Uterus (tissue), 4 donors: ENCODE measurements at places on chromosomes 16 and 17. TPM values are rescaled to one million over a fixed set of nuclear protein-coding genes. Genes with fewer than 3 reads are reported as not detected.

ADAD2 gene
- total RNA-seq, result not detected

NACA2 gene
- not detected for total RNA-seq

KRTAP2-2 gene
- not detected for total RNA-seq

CCL8 gene
- not detected for total RNA-seq

RHBDF1 gene
- total RNA-seq, result 30.5 TPM

CSH2 gene
- total RNA-seq, result not detected

CNTNAP4 gene
- total RNA-seq, result 20.3 TPM

AOC2 gene
- total RNA-seq, result 5.3 TPM

RUNDC1 gene
- 10.8 TPM for total RNA-seq

ZFP3 gene
- total RNA-seq, result 1.5 TPM

CCNF gene
- total RNA-seq, result not detected

GRCh38 chr17:31534223-31534888 is 142.9 kb downstream of the RAB11FIP4 start:
- DNase-seq, result no peak

DNA sequence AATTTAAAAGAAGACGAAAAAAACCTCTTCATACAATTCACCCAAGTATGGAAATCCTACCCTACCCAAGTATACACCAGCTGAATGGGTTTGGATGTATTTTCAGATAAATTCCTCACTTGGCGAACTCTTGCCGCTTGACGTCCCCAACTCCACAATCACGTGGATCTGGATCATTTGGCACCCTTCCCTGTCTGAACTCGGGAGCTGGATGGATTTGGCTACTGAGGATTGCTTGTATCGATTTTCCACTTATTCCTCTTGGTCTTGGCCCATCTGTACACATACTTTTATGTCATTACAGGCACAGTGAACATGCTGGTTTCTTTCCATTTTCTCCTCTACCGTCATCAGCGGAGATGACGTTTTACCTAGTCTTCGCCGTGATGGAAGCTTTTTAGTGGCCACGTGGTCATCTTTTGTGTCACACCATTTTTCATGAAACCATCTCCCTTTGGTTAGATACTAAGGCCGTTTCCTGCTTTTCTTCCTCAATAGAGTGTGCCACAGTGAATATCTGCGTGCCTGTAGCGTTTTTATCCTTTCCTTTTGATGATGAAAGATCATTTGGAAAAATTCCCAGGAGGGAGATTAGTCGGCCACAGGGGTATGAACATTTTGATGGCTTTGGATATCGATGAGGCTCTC is 47.1 kb downstream of the CMIP start:
- DNase-seq, result no peak

DNA sequence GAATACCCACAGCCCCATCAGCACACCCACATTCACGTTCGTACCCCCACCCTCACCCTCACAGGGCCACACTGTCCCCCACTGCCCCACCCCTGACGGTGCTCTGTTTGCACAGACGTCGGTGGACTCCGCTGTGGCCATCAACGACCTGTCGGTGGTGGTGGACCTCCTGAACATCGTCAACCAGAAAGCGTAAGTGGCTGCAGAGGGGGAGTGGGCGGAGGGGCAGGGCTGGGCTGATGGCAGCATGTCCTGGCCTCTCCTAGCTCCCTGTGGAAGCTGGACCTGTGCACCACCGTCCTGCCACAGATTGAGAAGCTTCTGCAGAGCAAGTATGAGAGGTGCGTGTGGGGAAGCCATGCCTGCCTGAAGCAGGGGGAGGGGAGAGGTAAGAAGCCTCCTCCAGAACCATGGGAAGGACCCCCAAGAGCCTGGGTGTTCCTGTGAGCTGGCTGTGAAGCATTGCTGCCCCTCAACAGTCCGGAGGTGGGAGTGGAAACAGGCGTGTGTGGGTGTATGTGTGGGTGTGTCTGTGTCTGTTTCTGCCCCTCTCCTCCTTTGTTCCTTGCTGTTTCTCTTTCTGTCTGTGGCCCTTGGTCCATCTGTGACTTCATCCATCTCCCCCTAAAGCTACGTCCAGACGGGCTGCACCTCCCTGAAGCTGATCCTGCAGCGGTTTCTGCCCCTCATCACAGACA is 20.3 kb downstream of the KATNB1 start:
- DNase-seq, result no peak

GRCh38 chr17:80650751-80651518 is 106.3 kb downstream of the RPTOR start:
- DNase-seq, result no peak

GRCh38 chr17:15334266-15334665 is 7.1 kb downstream of the TEKT3 start:
- no peak for DNase-seq

DNA sequence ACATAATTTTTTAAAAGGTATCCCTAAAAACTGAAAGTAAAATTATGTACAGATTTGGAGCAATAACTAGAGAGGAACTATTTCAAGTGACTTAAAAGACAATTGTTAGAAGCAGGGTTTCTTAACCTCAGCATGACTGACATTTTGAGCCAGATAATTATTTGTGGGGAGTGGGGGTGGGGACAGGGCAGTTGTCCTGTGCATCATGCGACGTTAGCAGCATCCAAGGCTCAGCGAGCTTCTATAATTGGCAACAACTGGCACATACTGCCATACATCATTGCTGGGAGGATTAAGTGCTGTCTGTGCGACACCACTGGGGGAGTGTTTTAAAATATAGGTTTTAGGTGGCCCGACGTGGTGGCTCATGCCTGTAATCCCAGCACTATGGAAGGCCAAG is 27.1 kb downstream of the GABARAPL2 start:
- no peak for DNase-seq

DNA sequence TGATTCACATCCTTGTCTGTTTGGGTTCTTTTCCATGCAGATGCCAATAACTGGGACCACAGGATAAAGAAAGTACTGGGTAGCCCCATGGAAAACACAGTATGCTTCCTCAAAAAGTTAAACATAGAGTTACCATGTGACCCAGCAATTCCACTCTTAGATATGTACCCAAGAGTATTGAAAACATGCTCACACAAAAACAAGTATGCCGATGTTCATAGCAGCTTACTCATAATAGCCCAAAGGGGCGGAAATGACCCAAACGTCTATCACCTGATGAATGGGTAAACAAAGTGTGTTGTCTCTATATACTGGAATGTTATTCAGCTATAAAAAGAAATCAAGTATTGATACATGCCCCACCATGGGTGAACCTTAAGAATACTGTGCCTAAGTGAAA is 55.4 kb downstream of the CYB5B start:
- no peak for DNase-seq

GRCh38 chr17:4256952-4257351 is 6.8 kb downstream of the ANKFY1 start:
- DNase-seq, result no peak

- DNase-seq, result no peak
Measured at GRCh38 chr16:89005201-89006035, 28.4 kb upstream of the CBFA2T3 start.

GRCh38 chr16:89374393-89374960 is 115.9 kb downstream of the ANKRD11 start:
- DNase-seq, result no peak

GRCh38 chr16:78993346-78993745 is 607.2 kb downstream of the MAF start:
- no peak for DNase-seq

DNA sequence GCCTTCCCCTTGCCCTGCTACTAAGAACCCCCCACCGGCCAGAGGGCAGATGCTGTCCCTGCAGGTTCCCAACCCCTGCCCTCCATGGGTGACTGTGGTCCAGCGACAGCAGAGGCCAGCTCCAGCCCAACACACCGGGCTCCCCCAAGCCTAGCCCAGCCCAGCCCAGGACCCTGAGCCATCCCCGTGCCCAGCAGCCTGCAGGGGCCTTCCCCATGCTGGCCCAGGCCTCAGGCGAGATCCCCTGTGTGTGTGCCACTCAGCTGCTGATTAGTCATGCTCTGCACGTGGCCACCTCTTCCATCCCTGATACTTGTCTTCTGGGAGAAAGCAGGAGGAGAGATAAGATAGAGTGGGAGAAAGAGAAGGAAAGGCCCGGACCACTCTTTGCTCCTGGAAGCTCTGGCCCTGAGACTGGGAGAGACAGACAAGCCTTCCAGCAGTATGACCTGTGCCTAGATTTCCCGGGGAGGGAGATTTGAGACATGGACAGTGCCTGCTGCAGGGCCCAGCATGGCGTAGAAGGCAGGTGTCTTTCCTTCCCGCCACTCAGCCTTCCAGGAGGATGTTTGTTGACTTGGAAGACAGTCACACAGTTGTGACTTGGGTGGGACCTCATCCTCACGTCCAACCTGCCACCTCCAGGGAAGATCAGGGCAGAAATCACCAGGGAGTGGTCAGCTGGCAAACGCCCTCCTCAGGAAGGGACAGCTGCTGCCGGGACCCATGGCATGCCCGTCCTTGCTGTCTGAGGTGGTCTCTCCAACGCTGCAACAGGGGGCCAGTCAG is 41.3 kb upstream of the RASD1 start:
- DNase-seq, result no peak

- no peak for DNase-seq
Measured at GRCh38 chr16:84597931-84598351, 19.9 kb downstream of the COTL1 start.

DNA sequence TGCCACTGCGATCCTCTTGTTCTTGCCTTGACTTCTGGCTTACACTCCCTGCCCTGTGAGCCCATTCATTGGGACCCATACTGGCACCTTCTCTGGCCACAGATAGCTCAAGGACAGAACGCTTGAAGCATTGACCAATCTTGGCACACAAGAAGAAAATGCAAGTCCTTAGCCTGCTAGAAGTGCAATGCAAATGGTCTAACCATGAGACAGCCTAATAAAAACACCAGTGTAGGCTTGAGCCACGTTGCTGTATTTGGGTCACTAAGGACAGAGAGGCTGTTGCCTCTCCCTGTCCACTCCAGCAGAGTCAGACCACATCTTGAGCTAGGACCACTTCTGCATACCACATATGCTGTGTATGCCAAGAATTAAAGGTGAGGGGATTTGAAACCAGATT is 41.2 kb upstream of the HLF start:
- DNase-seq, result no peak

GRCh38 chr16:46711106-46712058 is 21.9 kb downstream of the ORC6 start:
- DNase-seq, result no peak

- no peak for DNase-seq
Measured at GRCh38 chr17:72370819-72371218, 250.0 kb downstream of the SOX9 start.

DNA sequence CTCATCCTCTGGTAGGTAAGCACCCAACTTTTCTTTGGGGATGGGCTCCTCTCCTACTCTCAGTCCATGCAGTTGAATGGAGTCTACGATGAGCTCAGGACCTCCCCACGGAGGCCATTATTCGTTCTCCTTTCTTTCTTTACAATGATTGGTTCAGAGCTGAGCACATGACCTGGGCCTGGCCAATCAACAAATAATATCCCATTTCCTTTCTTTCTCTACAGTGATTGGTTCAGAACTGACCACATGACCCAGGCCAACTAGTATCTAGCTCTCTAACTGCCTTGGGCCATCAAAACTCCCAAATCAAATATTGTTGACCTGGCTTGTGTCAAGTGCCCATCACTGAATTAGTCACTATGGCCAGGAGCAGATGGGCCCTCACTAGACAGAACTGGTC is 129.2 kb downstream of the USP31 start:
- no peak for DNase-seq

GRCh38 chr16:29899516-29900101 is at the start of gene SEZ6L2:
SEZ6L2 (minus strand) TSS chr16:29899550; CDS start chr16:29899019, 531 bp downstream.
- peak; percentile 62 for DNase-seq

- DNase-seq, result no peak
Measured at GRCh38 chr17:58870747-58871146, 115.1 kb downstream of the PPM1E start.

DNA sequence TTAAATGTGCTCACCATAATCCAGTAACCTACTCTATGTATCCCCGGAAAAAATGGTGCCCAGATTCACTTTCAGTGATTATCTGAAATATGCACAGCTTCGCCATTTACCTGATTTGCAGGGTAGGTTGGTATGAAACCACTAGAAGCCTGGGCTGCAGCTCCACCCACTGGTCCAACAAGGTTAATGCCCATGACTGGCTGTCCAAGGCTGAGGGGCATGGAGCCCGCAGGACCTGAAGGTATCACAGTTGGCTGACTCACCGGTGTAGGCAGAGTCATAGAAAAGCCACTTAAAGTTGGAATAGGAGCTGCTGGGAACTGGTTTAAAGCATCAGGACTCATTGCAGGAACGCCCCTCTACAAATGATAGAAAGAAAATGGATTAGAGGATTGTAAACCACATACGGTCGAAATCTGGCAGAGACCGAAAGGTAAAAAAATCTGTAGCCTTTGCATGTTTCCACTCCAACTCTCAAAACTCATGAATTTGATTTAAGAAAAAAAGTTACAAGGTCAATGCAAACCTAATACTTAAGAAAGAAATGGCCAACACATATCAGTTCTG is 38.6 kb downstream of the SYNRG start:
- no peak for DNase-seq

GRCh38 chr16:86531641-86532525 is 21.6 kb downstream of the FOXF1 start:
- DNase-seq, result no peak

GRCh38 chr16:85366031-85366763 is 246.9 kb upstream of the GSE1 start:
- DNase-seq, result no peak

DNA sequence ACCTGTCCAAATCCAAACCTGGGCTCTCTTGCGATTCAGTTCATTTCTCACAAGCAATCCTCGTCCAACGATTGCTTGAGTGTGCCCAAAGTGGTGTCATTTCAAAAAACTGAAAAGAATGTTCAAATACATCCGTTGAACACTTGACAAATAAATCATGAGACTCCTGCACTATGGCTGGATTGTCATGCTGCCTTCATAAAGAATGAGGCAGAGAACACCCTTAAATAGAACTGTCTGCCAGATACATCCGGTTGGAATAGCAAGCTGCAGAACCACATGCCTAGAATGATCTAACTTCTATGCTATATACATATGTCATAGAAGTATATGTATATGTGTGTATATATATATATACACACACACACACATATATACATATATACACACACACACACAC is 55.4 kb upstream of the HAPSTR1 start:
- no peak for DNase-seq

DNA sequence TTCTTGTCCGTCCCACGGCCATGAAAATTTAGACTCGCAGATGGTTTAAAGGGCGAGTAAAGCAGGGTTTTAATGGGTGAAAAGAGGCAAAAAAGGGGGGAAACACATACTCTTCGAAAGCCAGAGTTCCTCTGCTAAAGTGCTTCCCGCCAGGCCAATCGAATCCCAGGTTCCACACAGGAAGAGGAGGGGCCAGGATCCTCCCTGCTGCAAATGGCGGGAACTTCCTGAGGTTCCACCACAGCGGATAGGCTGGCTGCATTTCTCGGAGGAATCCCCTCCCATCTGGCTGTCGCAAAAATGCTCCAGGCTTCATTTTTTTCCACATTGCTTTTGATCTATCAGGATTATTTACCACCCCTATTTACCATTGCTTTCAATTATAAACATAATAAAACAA is 670.1 kb upstream of the CA10 start:
- no peak for DNase-seq

DNA sequence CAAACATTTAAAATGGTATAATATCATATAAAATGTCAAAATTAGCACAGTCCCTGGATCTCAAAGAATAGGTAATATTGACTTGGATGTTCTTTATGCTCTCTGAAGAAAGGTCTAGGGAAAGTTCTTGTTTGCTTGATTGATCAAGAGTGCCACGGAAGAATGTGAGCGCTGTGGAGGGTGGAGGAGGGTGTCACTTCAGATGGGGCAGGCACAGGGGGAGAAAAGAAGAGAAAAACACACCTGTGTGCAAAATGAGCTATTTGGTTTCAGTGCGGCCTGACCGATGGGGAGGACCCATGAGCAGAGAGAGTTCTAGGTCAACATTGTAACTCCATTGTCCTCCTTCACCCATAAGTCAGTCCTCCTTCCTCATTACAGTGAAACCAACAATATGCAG is 8.8 kb upstream of the VPS4A start:
- no peak for DNase-seq
